ENCODE measurements at places on chromosomes 5 and 9.

DNA sequence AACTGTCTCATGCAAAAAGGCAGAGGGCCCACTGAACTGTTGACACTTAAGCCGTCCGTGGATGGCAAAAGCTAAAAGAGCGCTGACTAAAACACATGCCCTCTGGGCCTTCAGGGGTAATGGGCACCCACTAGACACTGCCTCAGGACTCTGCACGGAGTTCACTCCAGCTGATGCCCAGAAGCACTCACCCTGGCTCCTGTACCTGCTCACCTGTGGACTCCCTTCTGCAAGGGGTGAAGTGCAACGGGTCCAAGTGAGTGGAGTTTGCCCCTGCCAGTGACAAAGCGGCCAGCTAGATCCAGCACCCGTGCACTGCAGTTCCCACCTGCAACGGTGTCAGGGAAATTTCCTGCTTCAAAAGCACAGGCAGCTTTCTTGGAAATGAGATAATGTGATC is 50.2 kb downstream of the SLC1A1 start:
- no peak for DNase-seq
- no peak overlapping the region for H3K27ac ChIP-seq
- H3K27me3 ChIP-seq = no peaks in the 10 kb centered on the region

DNA sequence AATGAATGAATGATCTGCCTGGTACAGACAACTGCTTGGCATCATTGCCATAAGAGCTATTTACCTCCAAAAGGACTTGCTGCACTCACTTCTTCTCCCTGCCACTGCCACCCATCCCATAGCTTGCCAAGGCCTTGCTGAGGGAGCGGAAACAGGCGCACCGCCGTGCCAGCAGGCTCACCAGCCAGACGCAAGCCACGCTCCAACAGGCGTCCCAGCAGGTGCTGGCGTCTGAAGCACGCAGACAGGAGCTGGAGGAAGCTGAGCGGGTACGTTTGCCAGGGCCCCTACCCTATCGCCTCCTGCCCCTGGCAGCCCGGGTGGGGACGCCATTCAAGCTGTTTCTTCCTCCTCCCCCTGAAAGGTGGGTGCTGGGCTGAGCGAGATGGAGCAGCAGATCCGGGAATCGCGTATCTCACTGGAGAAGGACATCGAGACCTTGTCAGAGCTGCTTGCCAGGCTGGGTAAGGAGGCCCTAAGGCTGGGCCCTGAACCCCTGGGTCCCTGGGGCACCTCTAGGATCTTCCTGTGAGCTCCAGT is 8.9 kb upstream of the AIF1L start:
- no peaks in the 10 kb centered on the region for H3K4me1 ChIP-seq
- H3K4me3 ChIP-seq = no peak overlapping the region

DNA sequence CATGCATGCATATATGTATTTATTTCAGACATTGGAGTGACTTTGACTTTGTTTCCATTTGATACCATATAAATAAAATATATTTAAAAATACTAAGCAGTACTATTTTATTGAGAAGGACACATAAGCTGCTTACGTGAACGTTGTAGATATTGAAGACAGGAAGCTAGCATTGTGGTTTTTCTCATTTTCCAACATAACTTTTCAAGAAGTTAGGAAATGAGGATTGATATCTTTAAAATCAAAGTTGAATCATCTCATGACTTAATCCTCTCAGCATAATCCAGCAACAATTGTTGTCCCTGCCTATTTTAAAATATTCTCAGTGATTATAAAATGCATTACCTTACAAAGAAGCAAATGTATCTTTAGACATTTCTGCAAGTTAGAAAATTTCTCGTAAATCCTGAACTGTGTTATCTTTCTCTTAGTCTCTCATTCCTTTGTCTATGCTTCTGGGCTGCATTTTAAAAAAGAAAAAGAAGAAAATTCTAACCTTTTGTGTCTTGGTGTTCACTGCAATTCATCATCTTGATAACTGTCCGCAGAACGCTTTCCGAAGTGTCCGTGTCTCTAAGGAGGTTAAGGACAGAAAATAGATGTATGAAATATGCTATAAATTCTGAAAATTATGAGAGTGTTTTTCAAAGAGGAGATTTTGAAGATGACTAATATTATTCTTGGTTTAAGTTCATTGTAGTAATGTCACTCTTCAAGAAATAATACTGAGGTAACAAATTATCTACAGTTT is 1089.9 kb upstream of the CDH6 start:
- H3K36me3 ChIP-seq = no peaks in the 10 kb centered on the region
- H3K4me3 ChIP-seq = no peak overlapping the region
- H3K4me1 ChIP-seq = no peaks in the 10 kb centered on the region
- no peak overlapping the region for H3K27ac ChIP-seq
- no peaks in the 10 kb centered on the region for H3K27me3 ChIP-seq

DNA sequence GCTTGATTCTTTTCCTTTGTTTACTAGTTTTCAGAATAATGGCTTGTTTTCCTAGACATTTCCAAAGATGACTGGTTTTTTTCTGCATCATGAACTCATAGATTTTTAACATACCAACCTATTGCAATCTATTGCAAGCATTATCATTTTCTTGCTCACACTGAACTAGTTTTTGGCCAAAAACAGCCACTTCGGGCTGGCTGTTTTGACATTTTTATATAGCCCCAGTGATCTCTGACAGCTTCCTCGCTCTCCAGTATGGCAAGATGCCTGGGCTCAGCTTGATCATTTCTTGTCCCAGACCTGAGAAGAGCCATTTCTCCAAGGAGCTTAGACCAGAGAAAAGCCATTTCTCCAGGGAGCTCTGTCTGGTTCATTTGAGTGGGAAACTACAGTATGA is 94.3 kb upstream of the MAMDC2 start:
- H3K27me3 ChIP-seq = no peaks in the 10 kb centered on the region
- no peak overlapping the region for H3K27ac ChIP-seq
- no peaks in the 10 kb centered on the region for H3K4me1 ChIP-seq
- no peaks in the 10 kb centered on the region for H3K36me3 ChIP-seq

DNA sequence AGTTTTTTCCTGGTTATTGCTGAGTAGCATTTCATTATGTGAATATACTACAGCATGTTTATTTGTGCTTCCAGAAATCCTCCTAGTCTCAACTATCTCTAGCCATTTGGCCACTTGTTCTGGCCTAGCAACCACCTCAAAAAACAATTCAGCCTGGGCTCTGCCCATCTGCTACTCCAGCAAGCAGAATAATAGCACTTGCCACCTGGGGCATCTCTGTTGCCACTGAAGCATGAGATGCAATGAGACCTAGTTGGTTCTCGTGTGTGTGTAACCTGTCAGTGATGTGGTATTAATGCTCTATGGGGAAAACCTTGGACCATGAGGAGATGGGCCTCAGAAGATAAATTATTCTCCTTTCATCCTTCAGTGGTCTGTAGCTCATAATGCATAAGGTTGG is 129.5 kb downstream of the RNF180 start:
- H3K27me3 ChIP-seq = no peaks in the 10 kb centered on the region
- no peak overlapping the region for H3K4me3 ChIP-seq
- no peak overlapping the region for H3K27ac ChIP-seq
- H3K36me3 ChIP-seq = no peaks in the 10 kb centered on the region
- no peak for DNase-seq
